ENCODE measurements at places on chromosomes 16 and 17.
A peak's percentile ranks its signal among the peaks of the same experiment; 100 is the strongest.

DNA sequence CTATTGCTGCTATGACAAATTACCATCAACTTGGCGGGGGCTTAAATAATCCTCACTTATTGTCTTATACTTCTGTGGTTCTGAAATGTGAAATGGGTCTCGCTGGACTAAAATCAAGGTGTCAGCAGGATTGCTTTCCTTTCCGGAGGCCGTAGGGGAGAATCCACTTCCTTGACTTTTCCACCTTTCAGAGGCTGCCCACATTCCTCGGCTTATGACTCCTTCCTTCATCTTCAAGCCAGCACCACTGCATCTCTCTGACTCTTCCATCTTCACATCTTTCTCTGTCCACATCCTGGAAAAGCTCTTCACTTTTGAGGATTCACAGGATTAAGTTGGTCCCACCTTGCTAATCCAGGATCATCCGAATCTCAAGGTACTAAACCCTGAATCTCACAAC, 217.8 kb downstream of the GRIN2A start:
- no peak for DNase-seq

- DNase-seq = peak; percentile 85
Observed at GRCh38 chr17:77881545-77881944, 77.0 kb upstream of the TNRC6C start.

DNA sequence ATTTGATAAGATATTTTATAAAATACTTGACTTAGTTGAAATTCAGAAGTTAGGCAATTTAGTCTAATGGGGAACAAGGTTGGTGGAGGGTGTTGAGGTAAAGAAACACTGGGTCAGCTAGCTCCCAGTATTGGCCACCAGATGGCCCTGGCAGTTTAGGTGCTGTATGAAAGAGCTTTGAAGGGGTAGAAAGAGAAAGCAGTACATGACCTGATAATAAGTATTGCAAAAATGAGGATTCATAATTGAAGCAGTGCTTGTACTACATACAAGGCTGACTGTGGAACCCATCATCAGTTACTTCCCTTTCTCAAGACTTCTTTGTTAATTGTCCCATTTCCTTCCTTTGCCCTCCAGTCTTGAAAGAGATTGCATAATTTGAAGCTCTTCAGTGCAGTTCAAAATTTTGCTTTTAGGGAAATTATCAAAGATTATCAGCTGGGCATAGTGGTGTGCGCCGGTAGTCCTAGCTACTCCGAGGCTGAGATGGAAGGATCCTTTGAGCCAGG, 29.4 kb downstream of the TANC2 start:
- peak; percentile 49 for DNase-seq

GRCh38 chr16:569445-570254, at the start of gene PIGQ:
PIGQ (plus strand) TSS chr16:569968; CDS start chr16:574075, 4,107 bp downstream.
- DNase-seq = peak; percentile 79

GRCh38 chr17:17080181-17080631, 37.9 kb downstream of the MPRIP start:
- DNase-seq = no peak

DNA sequence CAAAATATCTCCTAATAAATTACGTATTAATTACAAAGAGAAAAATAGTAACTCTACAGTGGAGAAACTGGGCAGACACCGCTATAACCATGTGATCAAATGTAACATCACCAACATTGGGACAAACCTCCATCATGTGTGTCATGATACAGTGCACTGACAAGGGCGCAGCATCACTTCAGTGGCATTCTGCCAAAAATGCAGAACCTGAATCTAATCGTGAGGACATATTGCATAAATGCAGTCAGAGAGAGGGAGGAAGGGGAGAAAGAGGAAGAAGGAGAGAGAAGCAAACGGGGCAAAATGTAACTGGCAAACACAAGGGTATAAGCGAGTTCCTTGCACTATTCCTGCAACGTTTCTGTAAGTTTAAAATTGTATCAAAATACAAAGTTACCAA, 74.2 kb upstream of the MARCHF10 start:
- DNase-seq = no peak

DNA sequence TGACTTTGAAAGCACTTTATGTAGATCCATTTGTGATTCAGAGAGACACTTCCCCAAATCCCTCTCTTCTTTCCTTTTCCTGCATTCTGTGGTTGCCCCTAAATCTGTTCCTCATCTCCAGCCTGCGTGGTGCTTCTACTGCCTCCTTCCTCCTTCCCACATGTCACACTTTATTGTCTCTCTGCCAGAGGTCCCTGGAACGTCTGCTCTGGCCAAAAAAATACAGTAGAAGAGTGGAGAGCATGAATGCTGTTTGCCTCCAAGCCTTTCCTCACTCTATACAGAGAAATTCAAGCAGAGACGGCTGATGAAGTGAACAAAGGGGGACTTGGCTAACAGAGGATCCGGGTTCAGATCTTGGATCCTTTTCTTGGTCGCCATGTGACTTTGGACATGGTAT, 22.8 kb upstream of the IRX3 start:
- no peak for DNase-seq

GRCh38 chr17:34619687-34620217, 40.4 kb downstream of the TMEM132E start:
- no peak for DNase-seq

DNA sequence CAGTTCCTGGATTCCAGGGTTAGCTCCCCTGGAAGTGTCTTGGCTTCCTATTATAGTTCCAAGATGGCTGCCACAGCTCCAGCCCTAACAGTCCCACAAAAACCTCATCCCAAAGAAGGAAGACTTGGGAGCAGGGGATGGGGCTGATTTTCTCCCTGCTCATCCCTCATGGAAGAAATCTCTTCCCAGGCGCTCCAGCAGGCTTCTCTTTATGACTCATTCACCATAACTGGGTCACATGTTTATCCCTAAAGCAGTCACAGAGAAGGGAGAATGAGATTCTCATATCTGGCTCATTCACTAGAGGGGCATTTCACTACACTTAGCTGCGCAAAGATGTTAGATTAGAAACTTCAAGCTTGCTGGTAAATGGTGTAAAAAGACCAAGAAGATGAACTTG, 206.5 kb upstream of the IRX3 start:
- DNase-seq = no peak

GRCh38 chr17:76570457-76570856, 15.2 kb downstream of the ST6GALNAC2 start:
- DNase-seq = no peak

DNA sequence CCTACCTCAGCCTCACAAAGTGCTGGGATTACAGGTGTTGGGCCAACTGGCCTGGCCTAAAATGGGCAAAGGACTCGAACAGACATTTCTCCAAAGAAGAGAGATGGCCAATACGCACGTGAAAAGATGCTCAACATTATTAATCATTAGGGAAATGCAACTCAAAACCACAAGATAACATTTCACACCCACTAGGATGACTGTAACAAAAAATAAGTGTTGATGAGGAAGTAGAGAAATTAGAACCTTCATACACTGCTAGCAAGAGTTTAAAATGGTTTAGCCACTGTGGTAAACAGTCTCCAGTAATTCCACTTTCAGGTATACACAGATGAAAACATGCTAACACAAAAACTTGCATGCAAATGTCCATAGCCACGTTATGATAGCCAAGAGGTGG, 5.7 kb downstream of the TMED6 start:
- DNase-seq = no peak

DNA sequence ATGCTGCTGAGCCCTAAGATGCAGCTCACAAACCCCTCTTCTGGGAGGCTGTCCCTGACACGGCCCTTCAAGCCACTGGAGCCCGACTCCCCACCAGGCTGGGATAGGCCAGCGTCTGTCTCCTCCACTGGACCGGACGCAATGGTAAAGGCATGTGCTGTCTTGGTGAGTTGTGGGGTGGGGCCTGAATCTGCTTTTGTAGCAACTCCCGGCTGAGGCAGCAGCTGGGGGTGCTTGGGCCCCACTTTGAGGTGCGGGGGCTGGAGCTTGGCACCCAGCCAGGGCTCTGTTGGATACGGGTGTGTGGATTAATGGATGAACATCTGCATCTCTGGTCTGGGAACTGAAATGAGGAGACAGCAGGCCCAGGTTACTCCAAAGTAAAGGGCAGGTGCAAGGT, 3.5 kb upstream of the NLRC3 start:
- DNase-seq = peak; percentile 57

GRCh38 chr17:36608794-36609497, 7.6 kb downstream of the MRM1 start:
- peak; percentile 32 for DNase-seq

DNA sequence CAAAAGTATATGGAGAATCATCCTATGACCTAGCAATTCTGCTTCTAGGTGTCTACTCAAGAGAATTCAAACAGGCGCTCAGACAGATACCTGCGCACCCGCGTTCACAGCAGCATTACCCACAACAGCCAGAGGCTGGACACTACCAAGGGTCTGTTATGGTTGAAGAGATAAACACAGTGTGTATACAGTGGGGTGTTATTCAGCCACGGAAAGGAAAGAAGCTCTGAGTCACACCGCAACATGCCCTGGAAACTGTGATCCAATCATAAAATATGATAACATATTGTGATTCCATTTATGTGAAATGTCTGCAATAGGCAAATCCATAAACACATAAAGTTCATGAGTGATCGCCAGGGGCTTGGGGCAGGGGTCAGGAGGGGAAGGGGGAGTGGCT, 18.0 kb upstream of the JPH3 start:
- no peak for DNase-seq

GRCh38 chr17:66578781-66579489, 256.0 kb upstream of the CACNG5 start:
- peak; percentile 53 for DNase-seq

- DNase-seq = peak; percentile 15
Observed at GRCh38 chr16:20906341-20907255, 6.0 kb downstream of the LYRM1 start.

DNA sequence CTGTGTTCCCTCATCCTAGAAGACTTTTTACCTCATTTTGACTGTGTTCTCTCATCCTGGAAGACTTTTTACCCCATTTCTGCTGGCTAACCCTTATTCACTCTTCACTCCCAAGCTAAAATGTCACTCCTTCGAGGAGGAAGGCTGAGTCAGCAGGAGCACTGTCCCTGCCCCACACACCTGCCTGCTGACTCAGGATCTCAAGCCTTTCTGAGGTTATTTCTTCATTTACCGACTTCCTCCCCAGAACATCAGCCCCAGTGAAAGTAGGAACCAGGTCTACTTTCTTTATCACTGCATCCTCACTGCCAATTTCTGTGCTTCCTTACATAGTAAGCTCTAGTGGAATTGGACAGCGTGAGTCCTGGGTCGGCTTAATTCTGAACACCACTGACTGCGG, 220.6 kb downstream of the HS3ST4 start:
- no peak for DNase-seq

GRCh38 chr16:8554881-8555280, 35.4 kb downstream of the TMEM114 start:
- no peak for DNase-seq

DNA sequence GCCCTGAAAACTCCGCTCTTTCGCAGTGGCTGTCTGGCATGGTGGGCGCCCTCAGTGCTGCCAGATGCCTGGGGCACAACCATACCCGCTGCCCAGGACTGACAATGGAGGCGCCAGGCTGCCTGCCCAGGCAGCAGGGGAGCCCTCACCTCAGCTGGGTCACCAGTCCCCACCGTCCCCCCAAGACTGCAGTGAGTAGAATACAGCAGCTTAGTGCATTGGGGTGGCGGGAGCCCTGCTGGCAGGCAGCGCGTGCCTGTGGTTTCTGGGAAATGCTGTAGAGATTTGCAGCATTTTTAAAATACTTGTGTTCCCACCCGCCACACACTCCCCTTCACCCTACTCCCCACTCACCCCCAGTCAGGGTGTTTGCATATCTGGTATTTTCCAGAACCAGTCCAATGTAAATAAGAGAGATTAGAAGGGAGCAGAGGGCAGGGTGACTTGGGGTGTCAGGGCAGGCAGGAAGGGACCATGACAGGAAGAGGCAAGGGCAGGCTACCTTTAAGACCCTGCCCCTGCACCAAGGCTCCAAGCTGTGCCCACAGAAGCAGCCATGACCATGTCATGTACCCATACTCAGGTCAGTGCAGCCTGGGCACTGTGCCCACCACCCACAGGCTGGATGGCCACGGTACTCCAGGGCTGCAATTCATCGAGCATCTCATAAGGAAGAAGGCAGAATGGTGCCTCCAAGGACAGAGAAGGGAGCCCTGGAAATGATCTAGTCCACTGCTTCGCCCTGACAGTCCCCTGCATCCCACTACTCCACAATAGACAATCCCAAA, 21.5 kb downstream of the MYO18A start:
- no peak for DNase-seq

DNA sequence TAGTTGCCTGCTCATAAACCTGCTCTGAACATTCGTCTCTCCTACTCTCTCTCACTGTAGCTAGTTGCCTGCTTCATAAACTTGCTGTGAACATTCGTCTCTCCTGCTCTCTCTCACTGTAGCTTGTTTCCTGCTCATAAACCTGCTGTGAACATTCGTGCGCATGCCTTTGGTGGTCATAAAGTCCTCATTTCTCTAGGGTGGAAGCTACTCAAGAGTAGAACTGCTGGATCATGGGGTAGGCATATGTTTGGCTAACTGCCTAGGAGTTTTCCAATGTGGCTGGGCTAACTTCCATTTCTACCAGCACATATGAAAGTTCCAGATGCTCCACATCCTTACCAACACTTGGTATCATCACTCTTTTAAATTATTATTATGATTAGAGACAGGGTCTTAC, 174.6 kb upstream of the RPH3AL start:
- DNase-seq = no peak

DNA sequence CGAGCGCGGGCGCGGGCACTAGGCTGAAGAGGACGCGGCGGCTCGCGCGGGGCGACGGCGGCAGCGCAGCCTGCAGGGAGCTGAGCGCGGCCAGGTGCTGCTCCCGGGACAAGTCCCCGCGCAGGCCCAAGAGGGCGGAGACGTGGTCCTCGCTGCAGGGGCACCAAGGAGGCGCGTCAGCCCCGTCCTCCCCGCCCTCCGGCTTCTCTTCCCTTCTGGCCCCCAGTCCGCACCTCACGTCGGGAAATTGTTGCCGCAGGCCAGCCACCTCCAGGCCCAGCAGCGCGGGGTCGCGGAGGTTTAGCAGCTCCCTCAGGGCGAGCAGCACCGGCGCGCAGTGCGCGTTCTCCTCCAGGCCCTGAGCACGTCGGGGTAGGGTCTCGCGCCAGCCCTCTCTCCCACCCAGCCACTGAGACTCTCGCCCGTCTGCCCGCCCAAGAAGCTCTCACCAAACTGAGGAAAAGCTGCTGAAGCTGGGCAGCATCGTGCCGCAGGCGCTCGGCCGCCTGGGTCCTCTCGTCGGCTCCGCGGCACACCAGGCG, 761 bp upstream of the MATCAP1 start:
- no peak for DNase-seq

- DNase-seq = no peak
Observed at GRCh38 chr16:84178146-84178765, 8.6 kb downstream of the TAF1C start.
